ENCODE measurements at places on chromosomes 2 and 18.
A peak's percentile ranks its signal among the peaks of the same experiment; 100 is the strongest.

- DNase-seq, result no peak
Measured at GRCh38 chr2:10359246-10359645, 56.5 kb downstream of the HPCAL1 start.

DNA sequence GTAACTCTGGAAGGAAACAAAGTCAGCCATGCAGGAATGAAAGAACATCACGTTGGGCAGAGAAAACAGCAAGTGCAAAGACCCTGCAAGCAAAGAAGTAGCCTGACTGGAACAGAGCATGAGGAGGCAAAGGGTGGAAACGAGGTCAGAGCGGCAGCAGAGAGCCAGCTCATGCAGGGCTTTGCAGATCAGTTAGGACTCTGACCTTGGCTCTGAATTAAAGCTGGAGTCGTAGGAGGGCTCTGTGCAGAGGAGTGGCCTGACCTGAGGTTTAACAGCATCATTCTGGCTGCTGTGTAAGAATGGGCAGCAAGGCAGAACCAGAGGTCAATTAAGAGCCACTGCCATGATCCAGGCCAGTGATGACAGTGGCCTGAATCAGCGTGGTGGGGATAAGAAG is 220.7 kb downstream of the PRKCE start:
- no peak for DNase-seq

DNA sequence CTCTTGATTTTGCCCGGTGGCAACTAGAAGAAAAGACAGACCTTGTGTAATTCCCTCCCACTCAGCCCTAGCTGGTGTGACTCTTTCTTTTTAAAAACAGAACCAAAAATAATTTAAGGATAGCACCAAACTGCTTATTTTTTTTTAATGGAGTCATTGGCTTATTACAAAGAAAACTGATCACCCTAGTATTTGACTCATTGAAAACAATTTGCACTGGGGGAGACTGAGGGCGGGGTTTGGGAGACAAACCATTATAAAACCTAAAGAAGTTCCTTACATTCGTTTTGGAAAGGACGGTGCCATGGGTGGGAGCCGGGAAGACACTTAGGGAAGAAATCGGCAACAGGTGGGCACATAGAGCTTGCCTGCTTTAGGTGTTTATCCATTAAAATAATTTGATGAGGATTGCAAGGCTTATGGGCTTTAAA is 2.5 kb downstream of the PAX3 start:
- peak; percentile 55 for DNase-seq

DNA sequence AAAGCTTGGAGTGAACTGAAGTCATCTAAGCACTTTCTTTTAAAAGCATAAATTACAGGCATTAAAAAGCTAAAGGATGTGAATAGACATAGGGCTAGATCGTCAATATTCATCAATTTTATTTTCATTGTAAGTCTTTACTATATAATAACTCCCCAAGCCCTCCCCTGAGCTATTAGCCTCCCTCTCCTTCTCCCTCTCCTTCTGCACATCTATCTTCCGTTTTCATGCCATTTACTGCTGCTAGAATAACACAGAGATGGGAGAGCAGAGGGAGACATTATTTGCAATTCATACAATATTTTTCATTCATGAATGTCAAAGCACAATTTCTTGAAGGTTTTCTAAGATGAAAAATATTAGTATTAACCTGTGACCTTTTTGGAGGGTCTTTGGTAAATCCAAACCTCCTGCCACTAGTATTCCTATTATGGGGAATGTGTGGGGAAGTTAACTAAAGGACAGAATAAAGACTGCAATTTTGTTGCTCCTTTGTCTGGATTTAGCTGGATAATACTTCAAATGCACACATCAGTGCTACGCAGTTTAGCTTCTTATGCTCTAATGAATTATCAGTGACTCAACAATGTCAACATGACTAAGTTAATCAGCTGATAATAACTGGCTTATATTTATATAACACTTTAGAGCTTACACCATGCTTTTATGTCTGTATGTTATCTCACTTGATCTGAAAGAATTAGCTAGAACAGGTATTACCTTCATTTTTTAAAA is 28.2 kb upstream of the MFF start:
- DNase-seq, result no peak

- DNase-seq, result no peak
Measured at GRCh38 chr2:70615222-70615621, 61.6 kb upstream of the TGFA start.

- DNase-seq, result no peak
Measured at GRCh38 chr18:25100418-25100817, 251.5 kb downstream of the ZNF521 start.

DNA sequence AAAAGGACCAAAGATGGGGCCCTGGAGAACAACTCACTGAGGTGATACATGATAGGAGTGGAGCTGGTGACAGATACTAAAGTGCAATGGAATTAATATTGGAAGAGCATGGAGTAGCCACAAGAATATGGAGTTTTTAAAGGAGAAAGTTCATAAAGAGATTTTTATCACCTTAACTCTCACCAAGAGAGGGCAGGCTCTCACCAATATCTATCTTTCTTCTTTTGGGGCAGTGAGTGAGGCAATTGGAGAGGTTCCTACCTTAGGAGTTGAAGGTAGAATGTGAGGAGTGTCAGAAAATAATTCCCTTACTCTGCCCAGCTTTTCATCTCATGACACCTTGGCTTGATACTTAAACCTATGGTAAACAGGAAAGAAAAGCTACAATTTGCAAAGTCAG is 233.7 kb upstream of the CWC22 start:
- DNase-seq, result peak; percentile 41

DNA sequence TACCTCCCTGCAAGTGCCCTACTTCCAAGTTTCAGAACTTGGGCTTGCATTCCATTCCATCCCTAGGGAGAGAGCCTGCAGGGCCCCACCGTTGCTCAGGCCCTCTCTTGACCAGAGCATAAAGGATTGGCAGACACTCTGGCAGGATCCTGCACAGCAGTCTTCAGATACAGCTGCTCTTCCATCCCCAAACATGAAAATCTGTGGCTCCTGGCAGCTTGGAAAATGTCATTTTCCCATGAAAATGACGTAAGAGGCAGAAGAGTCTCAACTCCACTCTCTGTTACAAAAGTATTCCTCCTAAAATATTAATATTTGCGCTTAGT is 162.6 kb downstream of the GFPT1 start:
- no peak for DNase-seq

DNA sequence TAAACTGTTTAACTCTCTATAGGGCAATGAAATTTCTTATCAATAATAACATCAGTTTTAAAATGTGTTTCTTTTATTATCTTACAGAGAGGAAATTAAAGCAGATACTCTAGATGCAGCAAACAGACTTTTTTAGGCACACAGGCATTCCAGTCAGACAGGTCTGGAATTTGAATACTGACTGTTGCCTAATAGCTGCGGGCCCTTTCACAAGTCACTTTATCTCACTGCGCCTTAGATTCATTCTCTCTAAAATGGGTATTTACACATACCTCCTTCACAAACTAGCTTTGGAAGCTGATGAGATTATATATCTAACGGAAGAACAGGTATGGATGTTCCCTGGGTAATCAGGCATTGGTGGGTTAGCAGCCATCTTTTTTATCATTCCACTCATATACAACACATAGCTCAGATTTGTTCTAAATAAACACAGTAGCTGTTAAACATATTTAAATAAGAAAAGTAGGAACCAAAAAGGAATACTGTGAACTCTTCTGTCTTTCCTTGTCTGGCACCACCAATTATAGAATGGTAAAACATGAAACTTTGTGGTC is 104.2 kb downstream of the LRP2 start:
- no peak for DNase-seq

DNA sequence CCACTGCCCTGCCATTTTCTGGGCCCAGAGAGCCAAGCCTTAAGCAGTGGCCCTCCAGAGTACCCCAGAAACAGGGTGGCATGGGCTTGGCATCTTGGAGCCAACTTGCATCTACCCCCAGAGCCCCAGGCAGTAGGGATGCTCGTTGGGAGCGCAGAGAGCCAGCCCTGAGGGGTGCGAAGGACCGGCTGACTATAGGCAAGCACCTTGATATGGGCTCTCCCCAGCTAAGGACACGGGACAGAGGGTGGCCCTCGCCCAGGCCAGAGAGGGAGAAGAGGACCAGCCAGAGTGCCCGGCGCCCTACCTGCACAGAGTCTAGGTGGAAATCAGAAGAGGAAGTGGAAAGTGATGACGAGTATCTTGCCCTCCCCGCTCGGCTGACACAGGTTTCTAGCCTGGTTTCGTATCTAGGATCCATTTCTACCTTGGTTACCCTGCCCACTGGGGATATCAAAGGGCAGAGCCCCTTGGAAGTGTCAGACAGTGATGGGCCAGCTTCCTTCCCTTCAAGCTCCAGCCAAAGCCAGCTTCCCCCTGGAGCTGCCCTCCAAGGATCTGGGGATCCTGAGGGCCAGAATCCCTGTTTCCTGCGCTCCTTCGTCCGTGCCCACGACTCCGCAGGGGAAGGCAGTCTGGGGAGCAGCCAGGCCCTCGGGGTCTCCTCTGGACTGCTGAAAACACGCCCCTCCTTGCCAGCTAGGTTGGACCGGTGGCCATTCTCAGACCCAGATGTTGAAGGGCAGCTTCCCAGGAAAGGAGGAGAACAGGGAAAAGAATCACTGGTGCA is 16.2 kb downstream of the CEP68 start:
- no peak for DNase-seq

DNA sequence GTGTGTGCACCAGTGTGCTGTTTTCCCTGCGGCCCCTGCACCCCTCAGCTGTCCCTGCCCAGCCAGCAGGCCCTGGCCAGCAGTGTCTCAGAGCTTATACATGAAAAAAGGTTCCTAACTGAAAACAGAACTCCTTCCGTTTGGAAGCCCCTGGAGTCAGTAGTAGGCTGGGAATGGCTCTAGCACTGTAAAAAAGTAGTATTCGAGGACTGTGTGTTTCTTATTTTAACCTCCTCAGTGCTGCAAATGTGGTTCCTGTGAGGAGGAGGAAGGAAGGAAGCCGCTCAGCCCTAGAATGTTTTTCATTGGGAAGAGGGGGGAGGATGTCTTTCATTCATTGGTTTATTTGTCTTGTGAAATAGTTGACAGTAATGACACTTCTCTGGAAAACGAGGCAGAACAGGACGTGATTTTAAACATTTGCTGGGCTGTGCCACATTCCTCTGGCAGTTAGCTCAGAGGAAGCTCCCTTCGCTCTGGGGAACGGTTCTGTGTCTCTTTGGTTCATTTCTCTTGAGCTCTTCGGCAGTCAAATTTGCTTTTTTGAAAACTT is 103.5 kb downstream of the SPTBN1 start:
- DNase-seq, result peak; percentile 84

DNA sequence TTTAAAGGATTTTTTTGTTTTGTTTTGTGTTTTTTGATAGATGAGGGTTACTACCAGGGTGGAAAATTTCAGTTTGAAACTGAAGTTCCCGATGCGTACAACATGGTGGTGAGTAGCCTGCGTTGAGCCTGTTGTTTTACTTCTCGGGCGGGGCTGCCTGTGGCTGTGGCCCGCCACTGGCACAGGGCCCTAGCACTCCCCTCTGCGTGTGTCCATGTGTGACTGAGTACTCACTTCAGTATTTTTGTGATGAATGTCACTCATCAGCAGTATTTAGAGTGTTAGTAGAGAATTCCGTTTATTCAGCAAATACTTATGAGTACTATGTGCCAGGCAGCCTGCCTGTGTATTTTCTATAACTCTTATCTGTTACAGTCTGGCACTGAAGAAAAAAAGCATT is 44.3 kb upstream of the SCLY start:
- no peak for DNase-seq

Data from astrocyte of the spinal cord (primary cell).